Stromal cell of bone marrow (primary cell): ENCODE measurements at places on chromosomes 5 and 9.
A peak's percentile ranks its signal among the peaks of the same experiment; 100 is the strongest.

- DNase-seq = no peak
Observed at GRCh38 chr9:87498811-87499360, 1.2 kb downstream of the DAPK1 start.

- no peak for DNase-seq
Observed at GRCh38 chr9:6680797-6681146, 35.2 kb upstream of the GLDC start.

GRCh38 chr5:177611446-177612214, 11.7 kb downstream of the B4GALT7 start:
- no peak for DNase-seq

DNA sequence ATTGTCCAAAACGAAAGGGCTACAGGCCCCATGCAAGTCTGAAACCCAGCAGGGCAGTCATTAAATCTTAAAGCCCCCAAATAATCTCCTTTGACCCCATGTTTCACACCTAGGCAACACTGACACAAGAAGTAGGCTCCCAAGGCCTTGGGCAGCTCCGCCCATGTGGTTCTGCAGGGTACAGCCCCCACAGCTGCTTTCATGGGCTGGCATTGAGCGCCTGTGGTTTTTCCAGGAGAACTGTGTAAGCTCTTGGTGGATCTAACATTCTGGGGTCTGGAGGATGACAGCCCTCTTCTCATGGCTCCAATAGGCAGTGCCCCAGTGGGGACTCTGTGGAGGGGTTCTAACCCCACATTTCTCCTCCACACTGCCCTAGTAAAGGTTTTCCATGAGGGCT, 623.5 kb downstream of the PRR16 start:
- no peak for DNase-seq

GRCh38 chr5:166994226-166994625, 1297.2 kb upstream of the WWC1 start:
- DNase-seq = no peak

DNA sequence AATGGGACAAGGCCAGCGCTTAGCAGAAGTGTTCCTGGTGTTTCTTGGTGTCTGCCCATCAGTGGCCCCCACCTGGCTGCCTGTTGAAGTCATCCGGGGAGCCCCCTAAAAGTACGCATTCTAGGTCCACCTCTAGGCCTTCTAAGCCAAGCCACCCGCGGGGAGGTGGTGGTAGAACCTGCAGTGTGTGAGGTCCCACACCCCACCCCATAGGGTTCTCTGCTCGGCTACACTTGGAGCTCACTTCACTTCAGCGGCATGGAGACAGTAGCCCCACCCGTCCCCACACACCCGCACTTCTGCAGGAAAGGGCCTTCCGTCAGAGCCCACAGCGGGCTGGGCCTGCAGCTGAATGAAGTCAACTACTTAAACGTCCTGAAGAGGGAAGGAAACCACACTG, 29.6 kb upstream of the FCN2 start:
- no peak for DNase-seq

DNA sequence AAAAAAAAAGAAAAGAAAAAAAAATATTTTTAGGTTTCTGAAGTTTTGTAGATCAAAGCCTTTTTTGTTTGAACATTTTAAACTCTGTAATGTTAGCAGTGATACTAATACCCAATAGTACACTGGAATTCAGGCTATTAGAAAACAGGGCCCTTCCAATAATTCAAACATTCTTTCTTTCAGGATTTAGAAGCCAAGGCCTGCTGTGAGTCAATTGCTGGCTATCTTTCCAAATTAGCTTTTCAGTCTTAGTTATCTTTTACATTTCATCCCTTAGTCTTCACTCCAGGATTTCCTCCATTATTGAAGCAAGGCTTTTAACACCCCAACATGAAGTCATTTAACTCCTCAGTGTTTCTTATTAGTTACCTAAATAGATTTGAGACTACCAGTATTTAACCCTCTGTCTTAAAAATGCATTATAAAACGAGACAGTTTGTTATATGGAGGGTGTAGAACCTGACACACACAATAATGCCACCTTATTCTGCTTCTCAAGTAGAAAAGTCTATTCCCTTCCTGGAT, 951.9 kb upstream of the DMAC1 start:
- DNase-seq = no peak

- no peak for DNase-seq
Observed at GRCh38 chr9:88221105-88221504, 82.8 kb upstream of the SPATA31C2 start.

GRCh38 chr9:130954317-130954716, 15.3 kb upstream of the FIBCD1 start:
- no peak for DNase-seq

DNA sequence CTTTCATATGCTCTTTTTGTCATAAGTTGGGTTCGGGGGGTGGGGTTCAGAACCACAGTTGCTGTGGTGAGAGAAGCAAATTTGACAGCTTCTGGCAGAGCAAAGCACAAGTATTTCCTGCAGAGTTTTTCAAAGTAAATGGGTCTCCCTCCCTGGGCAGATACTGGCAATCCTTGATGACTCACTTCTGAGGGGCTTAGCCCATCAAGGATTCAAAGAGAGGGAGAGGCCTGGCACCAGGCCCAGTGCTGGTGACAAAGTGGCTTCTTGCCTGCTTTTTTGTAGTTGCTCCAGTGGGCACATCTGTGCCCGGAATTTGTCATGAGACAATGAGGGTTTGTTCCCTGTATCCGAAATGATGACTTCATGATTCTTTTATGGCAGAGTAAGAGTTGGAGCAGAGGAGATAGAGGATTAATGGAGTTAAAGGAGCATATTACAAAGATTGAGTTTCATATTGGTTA, 46.6 kb upstream of the TNC start:
- DNase-seq = peak; percentile 31

DNA sequence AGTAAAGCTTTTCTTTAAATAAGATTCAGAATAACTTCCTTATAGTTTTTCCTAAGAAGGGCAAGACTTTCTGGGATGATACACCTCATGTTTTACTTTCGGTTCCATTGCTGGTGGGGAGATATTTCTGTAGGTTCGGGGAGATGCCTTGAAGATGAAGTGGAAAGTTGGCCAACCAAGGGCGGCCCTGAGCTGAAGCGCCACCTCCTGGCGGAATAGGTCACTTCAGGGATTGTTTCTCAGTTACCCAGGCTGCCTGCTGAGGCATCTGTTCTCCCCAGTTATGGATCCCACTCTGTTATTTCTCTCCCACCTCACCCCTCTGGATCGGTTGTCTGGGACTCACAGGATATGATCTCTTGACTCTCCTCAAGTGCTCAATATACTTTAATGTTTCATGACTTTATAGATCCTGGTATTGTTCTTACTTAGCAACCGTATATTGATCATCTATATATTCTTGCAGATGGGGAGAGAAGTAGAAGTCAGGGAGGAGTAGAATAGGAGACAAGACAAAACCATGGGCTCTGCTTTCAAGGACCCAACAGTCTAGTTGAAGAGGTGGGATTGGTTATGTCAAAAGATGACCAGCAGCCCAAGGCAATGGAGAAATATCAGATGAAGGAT, 23.4 kb downstream of the MEGF10 start:
- DNase-seq = no peak

DNA sequence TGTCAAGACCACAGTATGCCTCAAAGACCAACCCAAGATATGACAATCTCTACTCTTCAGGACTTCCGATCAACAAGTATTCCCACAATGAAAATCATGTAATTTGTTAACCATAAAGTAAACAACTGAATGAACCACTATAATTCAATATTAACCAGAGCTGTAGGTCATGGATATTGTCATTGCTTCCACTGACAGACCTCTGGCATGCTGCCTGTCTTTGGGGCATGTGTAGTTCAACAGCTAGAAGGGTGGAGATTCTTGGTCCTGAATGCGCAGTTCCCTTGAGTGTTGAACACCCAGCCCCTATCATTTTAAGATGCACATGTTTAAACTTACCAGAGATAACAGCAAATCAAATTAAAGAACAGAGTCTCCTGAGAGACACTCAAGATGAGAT, 283.0 kb downstream of the CEMIP2 start:
- no peak for DNase-seq

GRCh38 chr9:131320031-131320685, 30.6 kb downstream of the PLPP7 start:
- no peak for DNase-seq

DNA sequence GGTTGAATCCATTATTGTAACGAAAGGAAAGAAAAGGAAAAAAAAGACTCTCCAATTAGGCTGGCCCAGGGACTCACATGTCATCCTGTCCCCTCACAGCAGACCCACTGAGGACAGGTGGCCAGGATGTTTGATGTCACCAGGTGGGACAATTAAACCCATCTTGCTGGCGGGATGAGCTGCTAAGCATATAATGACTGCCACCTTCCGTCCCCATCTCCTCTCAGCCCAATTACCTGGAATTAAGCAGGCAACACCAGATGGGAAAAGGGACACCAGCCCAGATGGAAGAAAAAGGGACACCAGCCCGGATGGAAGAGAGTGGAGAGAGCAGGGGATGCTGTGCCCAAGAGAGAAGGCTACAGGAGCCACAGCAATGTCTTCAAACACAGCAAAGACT, 116.6 kb upstream of the SARDH start:
- no peak for DNase-seq

- DNase-seq = no peak
Observed at GRCh38 chr5:10343486-10343885, 10.0 kb upstream of the MARCHF6 start.

DNA sequence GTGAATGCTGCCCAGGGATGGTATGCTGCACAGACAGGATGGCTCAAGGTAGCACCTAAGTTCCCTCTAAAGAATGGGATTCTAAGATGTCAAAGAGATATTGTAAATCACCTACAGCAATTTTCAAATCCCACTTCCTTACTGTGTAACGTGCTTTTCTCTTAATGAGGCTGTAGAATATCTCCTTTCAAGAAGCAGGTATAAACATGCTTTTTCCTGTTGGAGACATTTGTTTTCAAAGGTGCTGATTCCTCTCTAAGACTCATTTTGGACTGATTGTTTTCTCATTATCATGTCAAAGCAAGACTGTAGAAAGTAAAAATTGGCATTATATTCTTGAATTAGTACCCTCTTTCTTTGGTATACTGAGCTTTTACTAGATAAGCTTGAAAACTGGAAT, 412.6 kb upstream of the PAPPA start:
- no peak for DNase-seq

- no peak for DNase-seq
Observed at GRCh38 chr5:53482717-53483638, 2.5 kb downstream of the FST start.

DNA sequence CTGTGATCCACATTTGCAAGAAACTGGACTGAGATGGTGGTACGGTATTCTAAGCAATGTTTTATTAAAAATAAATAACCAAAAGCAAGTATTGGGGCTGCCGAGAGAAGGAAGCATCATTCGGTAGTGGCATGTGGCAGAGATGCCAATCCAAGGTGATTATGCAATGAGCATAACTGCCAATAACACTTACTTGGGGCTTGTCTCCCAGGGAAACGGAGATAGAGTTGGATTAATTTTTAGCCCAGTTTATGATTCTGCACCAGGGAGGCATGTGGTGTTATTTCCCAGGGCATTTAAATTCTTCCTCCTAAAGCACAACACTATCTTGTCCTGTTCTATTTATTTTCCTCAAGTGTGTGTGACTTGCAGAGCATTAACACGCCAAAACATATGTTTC, 17.9 kb downstream of the SLC24A2 start:
- no peak for DNase-seq

- no peak for DNase-seq
Observed at GRCh38 chr5:172365948-172366608, 82.5 kb upstream of the UBTD2 start.

- peak; percentile 63 for DNase-seq
Observed at GRCh38 chr9:3751125-3751758, 225.4 kb upstream of the RFX3 start.

DNA sequence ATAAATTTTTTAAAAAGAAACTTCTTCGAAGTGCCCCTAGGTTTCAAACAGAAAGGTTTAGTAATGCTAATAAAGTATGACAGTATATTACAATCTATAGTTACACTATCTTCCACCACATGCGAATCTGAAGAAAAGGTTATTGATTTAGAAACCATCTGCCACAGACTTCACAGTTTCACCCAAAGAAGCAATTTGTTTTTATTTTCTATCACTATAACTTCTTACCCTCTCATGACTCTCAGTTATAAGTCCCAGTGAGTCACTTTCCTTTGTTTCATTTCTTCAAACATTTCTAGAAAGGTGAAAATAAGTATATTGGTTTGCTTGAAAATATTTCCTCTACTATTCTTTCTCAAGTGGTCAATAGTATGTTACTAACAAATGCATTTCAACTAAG, 93.6 kb downstream of the MCTP1 start:
- no peak for DNase-seq

GRCh38 chr5:23977997-23978396, 470.6 kb downstream of the PRDM9 start:
- DNase-seq = no peak

DNA sequence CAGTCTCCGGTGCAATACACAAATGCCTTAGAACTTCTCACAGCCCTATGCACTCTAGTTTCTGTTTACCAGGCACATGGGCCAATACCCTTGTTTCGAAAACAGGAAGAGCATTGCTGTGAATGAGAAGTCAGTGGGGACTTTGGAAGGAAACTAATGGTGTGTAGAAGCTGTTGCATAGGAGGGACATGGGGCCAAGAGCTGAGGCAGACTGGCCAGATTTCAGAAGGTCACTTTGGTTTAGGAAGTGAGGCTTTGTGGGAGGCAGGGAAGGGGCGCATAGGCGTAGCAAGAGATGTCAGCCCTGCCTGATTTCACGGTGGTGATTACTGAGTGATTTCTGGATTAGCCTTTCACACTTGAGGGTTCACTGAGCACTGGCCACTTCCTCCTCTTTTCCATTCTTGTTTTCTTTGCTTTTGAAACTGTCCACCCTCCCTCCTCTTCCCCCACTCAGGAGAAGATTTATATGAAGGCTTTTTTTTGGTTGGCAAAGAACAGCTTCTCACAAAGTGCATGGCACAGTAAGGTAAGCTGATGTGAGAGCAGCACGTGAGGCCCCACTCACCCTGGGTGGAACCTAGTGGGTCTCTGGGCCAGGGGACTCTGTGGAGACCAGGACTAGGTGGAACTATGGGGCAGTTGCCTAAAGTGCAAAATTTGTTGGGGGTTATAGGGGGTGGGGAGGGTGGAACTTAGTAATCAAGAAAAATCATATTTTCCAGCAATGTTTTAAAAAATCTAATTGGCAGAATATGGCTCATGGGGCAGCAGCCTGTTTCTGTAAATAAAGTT, 6.1 kb upstream of the TMEM252 start:
- DNase-seq = no peak

DNA sequence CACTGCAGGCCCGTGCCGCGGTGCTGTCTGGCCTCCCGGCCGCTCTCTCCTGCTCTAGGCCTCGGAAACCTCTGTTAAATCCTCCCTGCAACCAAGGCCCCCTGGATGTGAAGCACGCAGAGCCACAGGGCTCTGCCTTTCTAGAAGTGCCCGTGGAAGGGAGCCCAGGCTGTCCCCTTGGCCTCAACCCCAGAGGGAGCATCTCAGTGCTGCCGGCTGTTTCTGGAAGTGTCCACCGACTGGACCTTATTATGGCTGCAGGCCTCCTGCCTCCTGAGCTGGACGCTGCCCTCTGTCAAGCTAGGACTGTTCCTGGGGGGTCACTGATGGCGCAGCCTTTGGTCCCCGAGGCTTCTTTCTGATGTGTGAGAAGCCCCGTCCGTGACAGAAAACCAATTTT, 40.4 kb upstream of the PHYKPL start:
- no peak for DNase-seq
